Germinal center (tissue), 1 donor: ENCODE measurements at places on chromosomes 11 and 22.
A peak's percentile ranks its signal among the peaks of the same experiment; 100 is the strongest.

DNA sequence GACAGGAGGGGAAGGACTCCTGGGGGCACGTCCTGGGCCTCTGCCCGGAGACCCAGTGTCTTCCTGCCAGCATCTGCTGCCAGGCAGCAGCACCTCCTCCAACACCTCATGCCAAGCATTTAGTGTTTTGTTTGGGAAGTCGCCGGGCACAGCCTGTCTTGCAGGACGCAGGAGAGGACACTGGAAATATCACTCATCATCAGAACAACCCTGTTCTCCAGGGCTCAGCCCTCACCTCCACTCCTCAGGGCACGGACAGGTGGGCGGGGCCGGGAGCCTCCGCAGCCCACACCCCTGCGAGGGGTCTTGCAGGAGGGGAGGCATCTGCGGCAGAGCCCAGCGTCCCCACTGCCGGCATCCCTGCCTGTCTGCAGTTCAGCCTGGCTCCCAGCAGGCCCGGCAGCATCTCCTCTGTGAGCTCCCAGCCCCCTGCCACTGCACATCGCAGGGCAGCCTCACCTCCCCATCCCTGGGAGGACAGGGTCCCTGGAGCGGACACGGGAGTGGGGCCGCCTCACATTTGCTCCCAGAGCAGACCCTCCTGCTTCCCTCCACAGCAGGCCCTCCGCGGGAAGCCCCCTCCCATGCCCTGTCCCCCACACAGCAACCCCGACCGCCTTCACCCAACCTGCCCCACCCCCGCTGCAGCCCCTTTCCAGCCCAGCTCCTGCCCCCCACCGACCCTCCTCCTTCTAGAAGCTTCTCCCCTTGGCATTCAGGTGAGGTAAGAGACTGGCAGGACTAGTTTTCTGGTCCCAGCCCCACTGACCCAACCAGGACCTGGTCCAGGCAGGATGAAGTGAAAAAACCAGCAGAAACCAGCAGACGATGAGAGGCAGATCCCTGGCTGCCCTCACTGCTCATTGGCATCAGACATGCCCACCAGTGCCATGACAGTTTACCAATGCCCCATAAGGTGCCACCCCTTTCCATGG is 72.7 kb downstream of the BRD1 start:
- no peak for DNase-seq

DNA sequence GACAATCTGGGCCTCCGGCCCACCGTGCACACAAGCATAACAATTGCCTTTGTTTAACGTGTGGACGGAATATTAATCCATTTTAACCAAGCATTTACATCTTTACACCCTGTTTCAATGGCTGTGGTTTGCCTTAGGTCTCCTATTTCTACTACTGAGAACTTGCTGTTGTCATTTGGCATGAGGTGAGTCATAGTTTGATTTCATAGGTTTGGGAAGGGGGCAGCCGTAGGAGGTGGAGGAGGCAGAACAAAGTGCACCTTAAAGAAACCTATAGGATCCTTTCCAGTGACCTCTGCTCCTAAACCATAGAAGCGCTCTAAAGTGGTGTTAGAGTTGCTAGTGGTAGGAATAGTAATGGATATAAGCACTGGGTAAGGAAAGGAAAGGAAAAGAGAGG is 59.4 kb downstream of the ARHGAP42 start:
- no peak for DNase-seq

DNA sequence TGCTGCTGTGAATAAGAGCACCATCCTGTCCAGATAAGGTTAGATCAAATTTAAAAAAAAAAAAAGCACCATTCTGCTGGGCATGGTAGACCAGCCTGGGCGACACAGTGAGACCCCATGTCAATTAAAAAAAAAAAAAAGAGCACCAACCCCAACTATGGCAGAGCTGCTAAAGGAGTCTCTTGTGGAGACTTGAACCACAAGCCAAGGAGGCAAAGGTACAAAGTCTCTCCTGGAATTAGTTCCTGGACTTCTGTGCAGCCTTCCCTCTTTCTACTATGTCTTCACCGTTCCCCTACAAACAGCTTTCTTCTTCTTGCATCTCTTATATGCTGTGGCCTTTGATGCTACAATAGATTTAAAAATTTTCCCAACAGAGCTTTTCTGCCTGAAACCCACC is 1.3 kb downstream of the PIK3C2A start:
- no peak for DNase-seq

GRCh38 chr11:61946894-61947293 is 3.3 kb upstream of the BEST1 start:
- no peak for DNase-seq

GRCh38 chr11:62854825-62855570 is 15.6 kb upstream of the WDR74 start:
- DNase-seq, result no peak

- DNase-seq, result no peak
Observed at GRCh38 chr11:110366291-110366690, 63.5 kb upstream of the FDX1 start.

- DNase-seq, result no peak
Observed at GRCh38 chr11:47854667-47855066, 6.5 kb upstream of the NUP160 start.

DNA sequence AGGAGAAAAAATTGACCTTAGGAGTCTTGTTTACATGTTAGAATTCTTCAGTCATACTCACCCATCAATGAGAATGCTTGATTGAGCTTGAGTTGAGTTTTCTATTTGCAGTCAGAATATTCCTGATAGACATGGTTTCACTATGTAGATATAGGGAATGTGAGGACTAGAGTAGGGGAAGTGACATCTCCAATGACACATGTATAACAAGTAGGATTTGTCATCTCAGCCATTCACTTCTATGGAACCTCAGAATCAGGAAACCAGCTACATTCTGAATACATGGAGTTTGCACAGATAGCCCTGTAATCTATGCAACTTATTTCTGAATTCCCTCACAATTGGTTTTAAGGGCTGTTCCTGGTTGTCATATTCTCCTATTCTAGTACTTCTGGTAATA is 20.1 kb upstream of the OR9Q1 start:
- no peak for DNase-seq

- DNase-seq, result no peak
Observed at GRCh38 chr11:96161307-96162089, 181.5 kb downstream of the MAML2 start.

GRCh38 chr11:84290647-84291046 is 1004.5 kb upstream of the CCDC90B start:
- DNase-seq, result no peak

- DNase-seq, result no peak
Observed at GRCh38 chr11:90202342-90202741, 20.5 kb downstream of the CHORDC1 start.

DNA sequence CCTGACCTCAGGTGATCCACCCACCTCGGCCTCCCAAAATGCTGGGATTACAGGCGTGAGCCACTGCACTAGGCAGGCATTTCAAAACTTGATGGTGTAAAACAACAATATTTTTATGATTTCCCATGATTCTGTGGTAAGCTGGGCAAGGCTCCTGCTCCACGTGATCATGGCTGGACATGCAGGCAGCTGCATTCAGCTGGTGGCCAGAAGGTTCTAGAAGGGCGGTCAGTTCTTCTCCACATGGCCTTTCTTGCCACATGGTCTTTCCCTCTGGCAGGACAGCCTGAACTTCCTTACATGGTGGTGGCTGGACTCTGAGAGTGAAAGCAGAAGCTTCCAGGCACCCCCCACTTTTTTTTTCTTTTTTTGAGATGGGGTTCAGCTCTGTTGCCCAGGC is 9.9 kb upstream of the RASD2 start:
- no peak for DNase-seq

GRCh38 chr11:79182794-79183193 is 258.0 kb downstream of the TENM4 start:
- DNase-seq, result no peak

- DNase-seq, result no peak
Observed at GRCh38 chr11:61157743-61158142, 3.5 kb downstream of the VPS37C start.

GRCh38 chr11:2406878-2407410 is 6.4 kb downstream of the TSSC4 start:
- no peak for DNase-seq

DNA sequence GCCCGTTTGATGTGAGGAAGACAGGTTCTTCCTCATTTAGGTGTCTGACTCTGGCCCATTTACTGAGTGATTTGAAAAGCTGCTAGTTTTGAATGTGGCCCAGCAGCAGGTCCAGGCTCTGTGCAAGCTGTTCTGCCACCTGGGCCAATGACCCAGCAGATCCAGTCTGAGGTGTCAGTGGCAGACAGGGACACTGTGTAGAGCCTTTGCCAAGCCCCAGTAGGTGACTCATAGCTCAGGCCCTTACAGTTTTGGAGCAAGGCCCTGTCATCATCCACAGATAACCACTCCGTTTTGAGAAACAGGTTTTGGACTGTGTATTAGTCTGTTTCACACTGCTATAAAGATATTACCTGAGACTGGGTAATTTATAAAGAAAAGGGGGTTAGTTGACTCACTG is 23.9 kb downstream of the TSPAN32 start:
- no peak for DNase-seq

GRCh38 chr22:46604306-46604690 is 15.9 kb upstream of the GRAMD4 start:
- no peak for DNase-seq

GRCh38 chr22:36839356-36840073 is 21.3 kb upstream of the NCF4 start:
- DNase-seq, result no peak

GRCh38 chr11:70472240-70472639 is 73.9 kb downstream of the CTTN start:
- DNase-seq, result no peak

GRCh38 chr22:46429325-46429853 is 93.9 kb downstream of the TRMU start:
- DNase-seq, result no peak

GRCh38 chr11:57491371-57492061 is 24.0 kb downstream of the SLC43A1 start:
- DNase-seq, result no peak

DNA sequence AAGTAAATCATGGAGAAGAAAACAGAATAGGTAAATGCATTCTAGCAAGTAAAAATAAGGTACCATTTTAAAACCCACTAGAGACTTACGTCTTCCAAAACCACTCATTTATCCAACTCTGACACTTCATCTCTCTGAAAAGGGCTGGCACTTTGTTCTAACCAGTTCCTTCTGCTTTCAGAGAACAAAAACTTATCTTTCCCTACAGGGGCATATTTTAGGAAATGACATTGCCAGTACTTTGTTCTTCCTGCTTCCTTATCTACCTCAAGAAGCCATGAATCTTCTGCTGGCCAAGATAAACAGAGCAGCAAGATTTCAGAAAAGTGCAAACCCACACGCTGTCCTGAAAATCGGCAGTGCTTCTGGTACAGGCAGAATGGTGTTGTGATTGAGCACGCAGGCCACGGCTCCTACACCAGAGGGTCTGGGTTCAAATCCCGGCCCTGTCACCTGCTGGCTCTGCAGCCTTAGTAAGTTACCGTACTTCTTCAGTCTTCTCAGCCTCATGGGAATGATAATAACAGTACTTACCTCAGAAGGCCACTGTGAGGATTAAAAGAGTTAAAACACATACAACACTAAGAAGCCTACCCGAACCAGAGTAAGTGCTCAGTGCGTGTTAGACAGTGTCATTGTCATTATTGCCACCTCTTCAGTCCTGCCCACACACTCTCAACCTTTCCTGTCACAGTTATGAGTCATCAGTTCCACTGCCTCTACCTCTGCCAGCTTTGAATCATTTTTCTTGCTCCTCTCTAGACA is 11.0 kb downstream of the MPZL3 start:
- no peak for DNase-seq

DNA sequence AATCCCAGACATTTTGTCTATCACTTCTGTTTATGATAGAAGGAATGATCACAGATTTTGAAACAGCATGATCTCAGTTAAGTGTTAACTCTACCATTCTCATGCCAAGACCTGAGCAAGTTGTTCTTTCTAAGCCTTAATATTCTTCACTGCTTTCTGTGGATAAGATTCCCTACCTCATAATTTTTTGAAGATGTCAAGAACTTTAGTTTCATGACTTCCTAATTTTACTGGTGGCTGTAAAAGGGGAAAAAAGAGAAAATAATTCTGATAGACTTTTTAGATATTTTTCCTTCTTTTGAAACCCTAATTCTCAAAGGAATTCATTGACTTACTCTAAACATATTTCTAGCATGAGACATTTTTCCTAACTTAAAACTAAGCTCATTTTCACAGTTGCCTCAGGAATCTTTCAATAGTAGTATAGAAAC is 520.0 kb upstream of the LUZP2 start:
- DNase-seq, result no peak

DNA sequence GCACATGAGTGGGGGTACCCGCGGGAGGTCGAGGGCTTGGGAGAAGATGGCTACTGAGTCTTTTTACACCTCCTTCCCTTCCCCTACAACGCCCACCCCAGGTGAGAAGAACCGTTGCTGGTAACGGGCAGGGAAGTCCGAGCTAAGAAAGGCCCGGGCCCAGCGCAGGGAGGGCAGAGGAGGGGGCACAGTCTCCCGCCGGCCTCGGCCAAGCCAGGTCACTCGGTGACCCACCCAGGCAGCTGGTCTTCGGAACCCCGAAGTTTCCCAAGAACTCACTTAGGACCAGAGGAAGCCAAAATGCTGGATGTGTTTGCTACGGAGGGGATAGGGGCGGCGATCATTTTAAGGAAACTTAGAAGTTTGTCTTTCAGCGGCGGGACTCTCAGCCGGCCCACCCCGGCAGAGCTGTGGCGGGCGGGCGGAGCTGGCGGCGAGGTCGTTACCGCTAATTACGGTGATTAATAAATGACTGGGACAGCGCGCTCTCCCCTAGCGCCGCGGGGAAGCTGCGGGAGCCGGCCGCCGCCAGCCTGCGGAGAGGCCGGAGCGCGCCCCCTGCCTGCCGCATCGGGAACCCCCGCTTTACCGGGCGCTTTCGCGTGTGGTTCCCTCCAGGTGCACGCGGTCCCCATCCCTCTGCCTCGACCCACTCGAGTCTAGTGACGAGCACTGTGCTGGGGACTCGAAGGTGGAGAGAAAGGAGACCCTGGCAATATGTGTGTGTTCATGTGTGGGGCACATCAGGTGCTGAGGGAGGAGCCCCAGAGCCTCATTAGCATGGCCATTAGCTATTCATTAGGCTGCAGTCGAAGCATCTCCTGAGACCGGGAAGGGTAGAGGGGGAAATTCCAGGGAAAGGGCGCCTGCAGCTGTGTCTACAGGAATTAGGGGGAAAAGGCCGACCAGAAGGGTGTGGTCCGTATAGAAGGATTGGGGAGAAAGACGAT is 945 bp downstream of the ROBO3 start:
- peak; percentile 74 for DNase-seq

GRCh38 chr11:35049859-35050531 is 89.0 kb upstream of the CD44 start:
- no peak for DNase-seq

DNA sequence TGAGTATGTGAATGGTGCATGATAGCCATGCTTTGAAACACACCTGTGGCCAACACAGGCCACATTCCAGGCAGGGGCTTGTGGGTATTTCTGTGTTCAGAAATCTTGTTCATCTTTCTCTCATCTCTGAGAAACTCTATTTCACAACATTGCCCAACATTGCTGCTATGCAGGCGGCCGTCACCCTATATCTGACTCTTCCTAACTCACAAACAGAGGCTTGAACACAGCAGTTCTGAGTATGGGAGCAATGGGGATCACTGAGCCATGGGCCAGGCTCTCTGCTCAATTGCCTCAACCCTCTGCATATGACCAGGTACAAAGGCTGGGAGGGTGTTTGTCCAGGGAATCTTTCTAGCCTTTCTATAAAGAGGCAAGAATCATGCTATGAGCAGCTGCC is 259.9 kb downstream of the BUD13 start:
- no peak for DNase-seq
